ENCODE measurements at places on chromosomes 11 and 22.

GRCh38 chr22:35316751-35317150 is 17.1 kb downstream of the TOM1 start:
- no peak for DNase-seq

DNA sequence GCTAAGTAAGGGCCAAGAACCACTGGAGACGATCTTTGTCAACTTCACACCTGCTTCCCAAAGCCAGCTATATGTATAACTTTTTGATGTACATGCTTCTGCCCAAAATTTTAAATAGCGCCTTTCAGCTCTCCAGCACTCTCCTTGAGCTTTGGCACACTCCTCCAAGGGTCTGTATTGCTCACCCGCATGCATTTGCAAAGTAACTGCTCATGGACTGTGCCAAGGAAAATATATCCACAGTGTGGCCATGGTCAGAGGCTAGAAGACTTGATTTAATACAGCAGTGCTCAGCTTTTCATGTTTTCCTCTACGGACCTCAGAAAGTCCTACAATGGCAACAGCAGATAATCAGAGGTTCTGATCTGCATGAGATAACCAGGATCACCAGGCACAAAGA is 550.1 kb downstream of the SOX6 start:
- no peak for DNase-seq

DNA sequence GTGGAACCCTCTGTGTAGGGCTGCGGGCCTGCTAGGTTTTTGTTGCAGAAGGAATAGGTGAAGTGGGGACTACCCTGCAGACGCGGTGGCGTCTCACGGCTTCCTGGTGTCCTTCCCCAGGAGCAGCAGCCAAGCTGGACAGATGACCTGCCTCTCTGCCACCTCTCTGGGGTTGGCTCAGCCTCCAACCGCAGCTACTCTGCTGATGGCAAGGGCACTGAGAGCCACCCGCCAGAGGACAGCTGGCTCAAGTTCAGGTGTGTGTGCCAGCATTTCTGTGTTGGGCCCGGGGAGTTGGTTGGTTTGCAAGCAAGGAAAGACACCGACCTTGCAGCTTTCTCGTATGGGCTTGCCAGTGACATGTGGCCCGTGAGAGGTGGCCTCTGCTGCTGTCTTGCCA is 15.3 kb downstream of the TAB1 start:
- DNase-seq, result no peak

GRCh38 chr11:124085583-124085982 is 29.7 kb upstream of the VWA5A start:
- DNase-seq, result no peak

- no peak for DNase-seq
These were observed 871 bp upstream of the SEZ6L start for GRCh38 chr22:26168330-26168851.

DNA sequence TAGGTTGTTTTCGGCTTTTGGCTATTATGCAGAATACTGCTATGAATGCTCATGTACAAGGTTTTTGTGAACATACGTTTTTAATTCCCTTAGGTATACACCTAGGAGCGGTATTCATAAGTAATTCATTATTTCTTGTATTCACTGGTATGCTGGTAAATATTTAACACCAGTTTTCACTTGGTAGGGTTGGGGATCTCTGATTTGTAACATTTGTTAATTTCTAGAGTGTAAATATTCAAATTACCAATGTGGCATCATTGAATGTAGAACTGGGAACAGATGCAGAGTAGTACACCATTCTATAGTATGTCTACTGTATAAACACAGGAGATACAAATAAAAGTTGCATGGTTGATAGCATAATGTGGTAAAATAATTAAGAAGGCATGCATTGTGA is 16.3 kb downstream of the GVQW3 start:
- DNase-seq, result no peak

DNA sequence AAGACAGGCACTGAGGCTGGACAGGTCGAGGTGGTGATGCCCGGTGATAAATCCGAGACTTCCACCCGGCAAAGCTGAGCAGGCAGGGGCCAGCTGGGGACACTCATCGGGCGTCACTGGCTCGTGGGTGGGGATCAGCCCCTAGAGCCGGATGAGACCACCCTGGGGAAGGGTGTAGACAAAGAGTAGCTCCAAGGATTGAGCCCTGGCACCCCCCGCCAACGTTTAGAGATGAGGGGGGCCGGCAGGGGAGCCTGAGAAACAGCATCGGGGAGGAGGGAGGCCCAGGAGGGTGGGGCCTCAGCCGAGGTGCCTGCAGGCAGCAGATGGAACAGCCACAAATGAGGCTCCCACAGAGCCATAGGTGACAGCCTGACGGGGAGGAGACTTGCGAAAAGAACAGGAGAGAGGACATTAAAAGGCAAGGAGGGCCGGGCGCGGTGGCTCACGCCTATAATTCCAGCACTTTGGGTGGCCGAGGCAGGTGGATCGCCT is 27.4 kb upstream of the CBX7 start:
- no peak for DNase-seq

DNA sequence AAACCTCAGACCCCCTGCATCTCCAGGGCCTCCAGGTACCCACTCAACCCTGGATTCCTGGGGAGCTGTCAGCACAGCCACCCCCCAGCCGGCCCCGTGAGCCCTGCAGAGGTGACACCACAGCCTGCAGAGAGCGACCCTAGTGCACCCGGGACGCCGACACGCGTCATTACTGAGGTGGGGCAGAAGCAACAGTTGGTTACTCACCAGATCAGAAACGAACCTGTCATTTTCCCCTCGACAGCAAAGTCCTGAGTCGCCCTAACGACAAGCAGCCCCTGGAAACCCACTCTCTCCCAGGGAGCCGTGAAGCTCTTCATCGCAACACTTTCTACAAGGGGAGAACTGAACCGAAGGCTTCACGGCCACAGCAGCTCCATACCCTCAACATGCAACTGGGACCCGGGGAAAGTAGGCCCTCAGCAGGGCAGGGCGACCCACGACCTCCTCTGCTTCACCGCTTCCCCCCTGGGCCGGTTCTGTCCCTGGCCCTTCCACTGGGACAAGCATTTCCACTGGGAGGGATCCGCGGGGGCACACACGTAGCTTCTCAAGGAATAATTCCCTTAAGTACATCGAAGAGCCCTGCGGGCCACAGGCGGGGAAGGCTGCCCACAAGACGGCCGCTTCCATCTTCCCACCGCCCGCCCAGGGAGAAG is 1.6 kb downstream of the BRD1 start:
- DNase-seq, result no peak

- no peak for DNase-seq
These were observed 39.6 kb downstream of the NAT10 start for GRCh38 chr11:34145073-34145472.

GRCh38 chr11:3197878-3198528 is 20.6 kb downstream of the MRGPRG start:
- no peak for DNase-seq

- no peak for DNase-seq
These were observed 41.5 kb upstream of the TP53I11 start for GRCh38 chr11:44992181-44992582.

GRCh38 chr22:46894081-46894671 is 131.7 kb downstream of the TBC1D22A start:
- DNase-seq, result no peak

DNA sequence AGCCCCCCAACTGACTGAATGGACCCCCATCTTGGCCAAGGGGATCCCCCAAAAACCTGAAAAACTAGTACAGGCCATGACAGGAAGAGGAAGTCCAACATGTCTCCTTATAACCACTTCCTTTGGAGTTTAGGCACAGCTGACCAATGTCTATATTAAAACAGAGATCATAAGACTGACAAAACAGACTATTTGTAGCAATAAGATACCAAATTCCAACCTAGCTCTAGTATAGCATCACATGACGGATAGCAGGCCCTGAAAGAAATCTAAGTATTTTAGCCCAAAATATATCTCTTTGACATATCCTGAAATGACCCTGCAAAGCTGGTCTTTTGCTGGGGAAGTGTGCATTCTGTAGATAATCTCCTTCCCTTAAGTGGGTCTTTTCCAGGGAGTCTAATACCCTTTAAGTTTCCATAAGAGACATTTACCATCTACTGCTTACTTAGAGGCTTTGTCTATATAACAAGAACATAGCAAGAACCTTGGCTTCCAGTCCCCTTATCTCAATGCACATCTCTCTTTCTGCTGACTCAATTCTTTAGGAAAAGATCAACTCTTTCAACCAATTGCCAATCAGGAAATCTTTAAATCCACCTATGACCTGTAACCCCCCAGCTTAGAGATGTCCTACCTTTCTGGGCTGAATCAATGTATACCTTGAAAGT is 34.9 kb upstream of the ACER3 start:
- DNase-seq, result no peak

- no peak for DNase-seq
These were observed 686.9 kb downstream of the NTM start for GRCh38 chr11:132057266-132057665.

DNA sequence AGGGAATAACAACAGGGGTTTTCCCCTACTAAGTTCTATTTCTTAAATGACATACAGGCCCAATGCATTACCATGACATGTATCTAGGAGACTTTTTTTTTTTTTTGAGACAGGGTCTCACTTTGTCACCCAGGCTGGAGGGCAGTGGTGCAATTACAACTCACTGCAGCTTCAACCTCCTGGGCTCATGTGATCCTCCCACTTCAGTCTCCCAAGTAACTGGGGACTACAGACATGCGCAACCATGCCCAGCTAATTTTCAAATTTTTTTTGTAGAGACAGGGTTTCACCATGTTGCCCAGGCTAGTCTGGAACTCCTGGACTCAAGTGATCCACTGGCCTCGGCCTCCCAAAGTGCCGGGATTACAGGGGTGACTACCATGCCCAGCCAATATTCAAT is 7.5 kb downstream of the CPSF7 start:
- no peak for DNase-seq

DNA sequence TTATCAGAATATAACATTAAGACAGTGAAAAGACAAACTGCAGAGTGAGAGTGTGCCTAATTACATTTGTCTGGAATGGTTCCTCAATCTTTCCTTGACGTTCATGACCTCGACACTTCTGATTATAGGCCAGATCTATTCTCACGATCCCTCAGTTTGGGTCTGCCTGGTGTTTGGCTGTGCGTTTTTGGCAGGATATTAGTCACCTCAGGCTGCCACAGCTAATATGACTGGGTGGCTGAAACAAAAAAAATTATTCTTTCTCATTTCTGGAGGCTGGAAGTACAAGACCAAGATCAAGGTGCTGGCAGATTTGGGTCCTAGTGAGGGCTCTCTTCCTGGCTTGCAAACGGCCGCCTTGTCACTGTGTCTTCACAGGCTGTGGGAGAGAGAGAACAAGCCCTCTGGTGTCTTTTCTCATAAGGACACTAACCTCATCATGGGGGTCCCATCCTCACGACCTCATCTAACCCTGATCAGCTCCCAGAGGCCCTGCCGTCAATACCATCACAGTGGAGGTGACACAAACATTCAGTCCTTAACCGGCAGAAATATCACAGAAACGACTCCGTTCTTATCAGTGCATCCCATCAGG is 23.2 kb downstream of the IFITM10 start:
- no peak for DNase-seq

- no peak for DNase-seq
These were observed 62.6 kb upstream of the PHF21A start for GRCh38 chr11:46183819-46184218.
